NCI-H1694 treated with DMSO at 0.1 percent for 48 hours (cell line): ENCODE measurements at places on chromosomes 2 and 18.

DNA sequence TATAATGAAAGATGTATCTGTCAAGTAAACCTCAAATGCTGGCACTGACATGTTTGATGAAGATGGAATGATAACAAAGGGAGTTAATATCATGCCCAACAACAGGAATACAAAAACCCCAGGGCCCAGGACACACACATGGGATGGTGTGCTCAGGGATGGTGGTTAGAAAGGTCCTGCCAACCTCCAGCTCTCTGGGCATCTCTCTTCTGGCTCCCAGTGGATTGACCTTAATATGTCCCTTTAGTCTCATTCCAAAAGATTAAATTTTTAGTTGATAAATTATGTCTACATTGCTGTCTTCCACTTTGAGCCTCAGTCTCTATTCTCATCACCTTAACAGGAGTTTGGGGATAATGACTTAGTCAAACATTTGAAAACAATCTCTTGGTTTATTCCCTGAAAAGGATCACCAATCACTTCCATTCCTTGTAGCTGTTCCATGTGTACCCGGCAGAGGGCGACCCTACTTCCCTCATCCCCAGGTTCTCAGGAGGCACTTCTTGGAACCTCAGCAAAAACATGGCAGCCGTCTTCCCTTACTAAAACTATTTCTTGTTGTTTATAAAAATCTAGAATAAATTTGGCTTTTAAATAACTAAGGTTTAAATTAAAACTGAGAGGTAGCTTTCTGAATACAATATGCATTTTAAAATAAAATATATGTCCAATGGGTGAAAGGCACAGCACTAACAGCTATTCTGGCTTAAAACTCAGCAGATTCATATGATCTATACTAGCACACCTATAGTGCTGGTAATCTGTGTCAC, 29.6 kb downstream of the MCEE start:
- DNase-seq = peak; percentile 40

GRCh38 chr2:36530178-36530982, 67.6 kb downstream of the FEZ2 start:
- no peak for DNase-seq

DNA sequence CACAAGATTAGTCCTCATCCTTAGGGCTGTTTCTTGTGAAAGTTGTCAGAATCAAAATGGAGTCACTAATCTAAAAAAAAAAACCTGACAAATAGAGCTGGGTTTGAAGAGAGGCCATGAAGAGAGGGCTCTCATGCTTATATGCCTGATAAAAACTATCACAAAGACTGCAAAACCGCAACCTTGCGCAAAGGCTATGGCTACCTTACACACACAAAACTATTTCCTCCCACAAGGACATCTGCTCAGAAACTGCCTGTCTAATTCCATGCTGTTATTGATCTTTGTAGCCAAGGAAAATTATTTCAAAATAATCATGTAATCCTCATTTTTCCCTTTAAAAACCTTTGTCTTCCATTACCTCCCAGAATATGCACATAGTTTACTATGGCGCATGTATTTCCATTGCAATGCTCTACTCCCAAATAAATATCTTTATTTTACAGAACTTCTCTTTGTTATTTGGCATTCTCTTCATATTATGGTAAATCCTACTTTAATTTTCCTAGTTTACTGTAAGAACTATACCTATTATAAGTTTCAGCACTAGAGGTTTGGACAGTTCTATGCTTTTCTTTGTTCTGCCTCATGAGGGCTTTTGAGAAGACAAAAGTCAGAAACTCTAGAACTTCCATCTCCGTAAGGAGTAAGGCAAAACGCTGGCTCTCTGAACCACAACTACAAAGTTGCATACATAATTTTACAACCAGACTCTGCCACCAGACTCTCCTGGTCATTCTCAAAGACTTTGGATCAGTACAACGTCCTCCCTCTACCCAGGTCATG, 9.6 kb upstream of the DPYSL5 start:
- DNase-seq = no peak

DNA sequence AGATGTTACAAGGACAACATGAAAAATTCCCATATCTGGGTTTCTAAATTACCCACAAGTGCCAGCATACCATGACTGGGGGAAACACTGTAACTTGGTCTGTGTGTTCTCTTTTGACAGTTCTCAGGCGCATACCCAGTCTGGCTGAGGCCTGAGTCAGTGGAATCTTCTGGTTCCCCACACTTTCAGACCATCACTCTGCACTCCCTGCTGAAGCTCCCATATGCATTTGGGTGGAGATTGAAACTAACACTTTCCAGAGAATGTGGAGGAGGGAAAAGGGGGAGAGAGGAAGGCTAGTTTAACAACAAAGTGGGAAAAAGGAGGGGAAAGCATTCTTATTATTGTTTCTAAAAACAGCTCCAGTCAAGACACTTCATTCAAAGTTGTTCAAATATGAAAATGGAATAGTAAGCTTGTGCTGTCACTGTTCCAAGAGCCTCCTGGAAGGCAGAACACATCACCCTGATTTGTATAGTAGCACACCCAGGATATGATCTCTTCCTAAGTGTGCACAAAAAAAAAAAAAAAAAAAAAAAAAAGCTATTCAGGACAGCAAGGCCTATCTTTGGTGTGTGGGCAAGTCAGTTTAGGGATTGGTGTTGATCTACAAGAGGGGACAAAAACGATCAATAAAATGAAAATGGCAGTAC, 48.1 kb upstream of the CTIF start:
- no peak for DNase-seq

- no peak for DNase-seq
Measured at GRCh38 chr2:241064008-241064801, 37.9 kb downstream of the MTERF4 start.

DNA sequence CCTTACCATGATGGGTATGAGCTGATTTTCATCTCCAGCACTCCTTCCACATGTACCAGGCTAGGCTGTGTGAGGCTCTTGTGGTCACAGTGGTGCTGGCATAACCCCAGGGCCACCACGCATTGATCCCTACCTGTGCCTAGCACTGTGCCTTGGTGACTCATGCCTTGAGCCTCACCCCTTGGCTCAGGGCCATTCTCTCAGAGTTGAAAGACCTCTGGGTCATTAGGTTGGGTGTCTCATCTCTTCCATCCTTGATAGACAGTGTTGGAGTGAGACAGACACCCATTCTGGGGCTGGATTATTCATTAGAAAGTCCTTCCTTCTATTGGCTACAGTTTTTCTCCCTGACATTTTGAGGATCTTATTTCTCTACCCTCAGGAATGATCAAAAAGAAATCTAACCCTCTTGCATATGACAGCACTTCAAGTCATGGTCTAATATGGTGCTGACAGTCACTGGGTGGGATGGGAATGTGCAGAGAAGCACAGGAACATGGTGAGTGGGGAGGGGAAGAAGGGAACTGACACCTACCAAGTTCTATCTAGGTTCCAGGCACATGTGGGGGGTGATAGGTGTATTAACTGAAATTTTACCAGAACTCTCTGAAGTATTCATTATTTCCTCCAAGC, 41.3 kb downstream of the DYSF start:
- DNase-seq = no peak

DNA sequence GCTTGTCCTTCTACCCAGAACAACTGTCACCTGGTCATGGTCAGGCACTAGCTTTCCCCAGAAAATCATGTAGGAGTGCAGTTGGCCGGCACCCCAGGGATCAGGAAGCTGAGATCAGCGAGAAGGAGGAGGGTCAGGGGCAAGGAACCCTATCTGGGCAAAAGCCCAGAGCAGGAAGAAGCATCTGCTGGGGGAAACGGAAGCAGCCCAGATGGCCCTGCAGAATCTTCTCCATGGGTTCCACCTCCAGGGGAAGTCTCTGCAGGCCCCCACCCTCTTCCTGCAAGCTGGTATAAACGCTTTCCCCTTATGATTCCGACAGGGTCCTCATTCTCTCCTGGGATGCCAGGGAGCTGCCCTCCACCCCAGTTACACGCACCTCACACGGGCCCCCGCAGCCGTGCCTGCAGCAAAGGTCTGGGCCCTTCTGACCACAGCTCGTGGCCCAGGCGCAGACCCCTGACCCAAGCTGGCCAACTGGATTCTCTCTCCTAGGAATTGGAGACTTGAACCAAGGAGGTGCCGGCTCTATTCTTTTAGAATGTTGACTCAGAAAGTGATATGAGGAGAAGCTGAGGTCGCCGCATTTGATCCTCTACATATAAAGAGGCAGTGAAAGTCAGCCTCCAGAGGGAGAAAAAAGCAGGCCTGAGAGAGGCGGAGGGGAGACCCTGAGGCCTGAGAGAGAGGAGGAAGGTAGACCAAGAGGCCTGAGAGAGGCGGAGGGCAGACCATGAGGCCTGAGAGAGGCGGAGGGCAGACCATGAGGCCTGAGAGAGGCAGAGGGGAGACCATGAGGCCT, 71.0 kb downstream of the STPG4 start:
- DNase-seq = no peak
